Fibroblast of skin of abdomen (primary cell): ENCODE measurements at places on chromosomes 12 and 14.
A peak's percentile ranks its signal among the peaks of the same experiment; 100 is the strongest.

DNA sequence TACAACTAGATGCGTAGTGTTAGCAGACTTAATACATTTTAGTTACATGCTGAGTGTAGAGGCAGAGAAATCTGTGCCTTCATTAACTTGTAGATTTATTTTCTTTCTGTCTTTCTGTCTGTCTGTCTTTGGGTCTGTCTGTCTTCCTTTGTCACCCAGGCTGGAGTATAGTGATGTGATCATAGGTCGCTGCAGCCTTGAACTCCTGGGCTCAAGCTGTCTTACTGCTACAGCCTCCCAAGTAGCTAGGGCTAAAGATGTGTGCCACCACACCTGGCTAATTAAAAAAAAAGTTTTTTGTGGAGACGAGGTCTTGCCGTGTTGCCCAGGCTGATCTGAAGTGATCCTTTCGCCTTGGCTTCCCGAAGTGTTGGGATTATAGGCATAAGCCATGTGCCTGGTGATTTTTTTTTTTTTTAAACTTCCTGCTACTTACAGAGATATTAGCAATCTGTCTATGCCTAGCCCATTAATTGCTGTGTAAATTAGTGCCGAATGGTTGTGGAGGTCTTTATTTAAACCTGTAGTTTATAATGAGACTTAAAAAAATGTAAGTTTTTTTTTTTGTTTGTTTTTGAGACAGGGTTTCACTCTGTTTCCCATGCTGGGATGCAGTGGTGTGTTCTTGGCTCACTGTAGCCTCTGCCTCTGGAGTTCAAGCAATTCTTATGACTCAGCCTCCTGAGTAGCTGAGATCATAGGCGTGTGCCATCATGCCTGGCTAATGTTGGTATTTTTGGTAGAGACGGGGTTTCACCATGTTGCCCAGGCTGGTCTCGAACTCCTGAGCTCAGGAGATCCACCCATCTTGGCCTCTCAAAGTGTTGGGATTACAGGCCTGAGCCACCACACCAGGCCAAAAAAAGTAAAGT lies 22.8 kb downstream of the ERC1 start:
- DNase-seq = peak; percentile 65

GRCh38 chr12:108430245-108430644 lies 84.8 kb upstream of the FICD start:
- DNase-seq = peak; percentile 27

DNA sequence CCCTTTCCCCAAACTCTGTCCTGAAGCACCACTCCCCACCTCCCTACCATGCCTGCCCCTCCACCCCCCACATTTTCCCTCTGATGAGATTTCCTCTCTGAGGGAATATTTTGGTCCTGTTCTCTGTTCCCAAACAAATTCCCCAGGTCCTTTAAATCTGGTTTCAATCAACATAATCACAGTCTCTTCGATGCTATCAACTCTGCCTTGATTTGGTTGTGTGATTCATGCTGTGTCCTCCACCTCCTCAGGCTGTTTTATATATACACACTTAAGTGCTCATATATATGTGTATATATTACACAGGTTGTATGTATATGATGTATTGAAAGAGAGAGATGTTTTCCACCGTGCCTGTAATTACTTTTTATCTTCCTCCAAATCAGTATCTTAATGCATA lies 36.0 kb downstream of the NTF3 start:
- peak; percentile 55 for DNase-seq

DNA sequence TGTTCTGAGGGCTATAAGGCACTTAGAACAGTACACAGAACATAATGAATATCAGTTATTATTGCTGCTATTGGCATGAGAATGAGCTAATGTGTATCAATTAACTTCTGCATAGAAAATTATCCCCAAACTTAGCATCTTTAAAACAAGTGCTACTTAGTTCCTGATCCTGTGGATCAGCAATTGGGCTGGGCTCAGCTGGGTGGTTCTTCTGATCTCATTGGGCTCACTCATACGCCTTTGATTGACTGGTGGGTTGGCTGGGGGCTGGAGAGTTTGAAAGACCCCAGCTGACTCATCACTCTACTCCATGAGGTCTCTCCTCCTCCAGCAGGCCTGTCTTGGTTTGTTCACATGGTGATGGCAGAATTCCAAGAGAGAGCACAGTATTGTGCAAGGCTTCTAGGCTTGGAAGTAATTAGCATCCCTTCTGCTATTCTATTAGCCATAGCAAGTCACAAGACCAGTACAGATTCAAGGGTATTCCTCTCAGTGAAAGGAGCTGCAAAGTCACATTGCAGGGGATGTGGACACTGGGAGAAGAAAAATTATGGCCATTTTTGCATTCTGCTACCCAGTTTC lies 27.2 kb upstream of the HSPB8 start:
- no peak for DNase-seq

- DNase-seq = no peak
Measured at GRCh38 chr12:19916196-19916753, 452.1 kb upstream of the PDE3A start.

- DNase-seq = no peak
Measured at GRCh38 chr14:50383618-50384225, 13.0 kb downstream of the CDKL1 start.

- DNase-seq = peak; percentile 77
Measured at GRCh38 chr12:117680312-117680711, 288.5 kb downstream of the KSR2 start.

DNA sequence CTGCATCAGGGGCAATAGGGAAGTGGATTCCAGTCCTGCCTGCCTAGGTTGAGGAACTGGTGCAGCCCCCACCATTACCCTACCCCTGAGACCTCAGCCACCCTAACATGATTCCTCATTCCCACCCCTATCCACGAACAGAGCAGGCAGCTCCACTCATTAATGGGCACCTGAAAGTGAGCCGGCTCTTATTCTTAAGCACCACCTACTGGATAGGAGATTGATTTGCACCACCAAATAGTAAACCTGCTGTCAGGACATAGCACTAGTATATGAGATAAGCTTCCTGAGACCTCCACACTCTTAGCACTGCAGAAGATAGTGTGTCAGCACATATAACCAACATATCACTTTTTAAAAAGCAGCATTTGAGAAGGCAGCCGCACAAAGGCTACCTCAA lies 573.2 kb downstream of the SOX5 start:
- no peak for DNase-seq

GRCh38 chr14:65042731-65043372 lies 56.2 kb downstream of the FNTB start:
- DNase-seq = no peak

- no peak for DNase-seq
Measured at GRCh38 chr12:121561009-121561395, 19.8 kb downstream of the KDM2B start.

- DNase-seq = no peak
Measured at GRCh38 chr12:131008-131407, 64.4 kb downstream of the IQSEC3 start.

DNA sequence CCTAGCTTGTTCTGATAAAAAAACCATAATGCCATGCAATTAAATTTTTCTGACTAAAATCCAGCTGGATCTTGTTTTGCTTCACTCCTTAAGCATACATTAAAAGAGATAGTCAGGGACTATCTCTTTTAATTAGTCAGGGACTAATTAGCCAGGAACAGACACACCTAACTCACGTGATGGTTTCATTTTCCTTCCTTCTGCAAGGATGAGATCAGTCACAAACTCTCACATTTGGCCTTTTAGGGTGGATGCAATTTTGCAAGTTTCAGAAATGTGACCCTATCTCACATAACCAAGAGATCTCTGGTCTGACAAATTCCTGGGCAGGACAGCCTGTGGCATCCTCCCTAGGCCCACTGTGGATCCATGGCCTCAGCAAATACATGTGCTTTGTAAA lies 62.4 kb downstream of the SETD3 start:
- DNase-seq = no peak

DNA sequence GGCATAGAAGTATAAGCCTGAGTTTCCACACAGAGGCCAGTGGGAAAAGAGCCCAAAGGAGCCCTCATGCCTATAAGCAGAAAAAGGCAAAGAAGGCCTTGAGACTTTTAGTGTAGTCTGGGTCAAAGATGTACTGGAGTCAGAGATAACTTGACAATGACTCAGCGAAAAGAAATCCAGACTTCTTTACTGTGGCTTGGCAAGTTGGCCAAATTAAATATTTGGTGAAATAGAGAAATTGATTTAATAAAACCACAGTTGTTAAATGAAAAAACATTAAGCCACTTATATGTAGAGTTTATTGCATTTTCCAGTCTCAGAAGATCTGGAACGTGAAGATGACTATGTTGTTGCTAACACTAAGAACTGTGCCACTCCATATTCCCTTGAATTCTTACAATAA lies 105.1 kb downstream of the TMTC3 start:
- DNase-seq = peak; percentile 95

DNA sequence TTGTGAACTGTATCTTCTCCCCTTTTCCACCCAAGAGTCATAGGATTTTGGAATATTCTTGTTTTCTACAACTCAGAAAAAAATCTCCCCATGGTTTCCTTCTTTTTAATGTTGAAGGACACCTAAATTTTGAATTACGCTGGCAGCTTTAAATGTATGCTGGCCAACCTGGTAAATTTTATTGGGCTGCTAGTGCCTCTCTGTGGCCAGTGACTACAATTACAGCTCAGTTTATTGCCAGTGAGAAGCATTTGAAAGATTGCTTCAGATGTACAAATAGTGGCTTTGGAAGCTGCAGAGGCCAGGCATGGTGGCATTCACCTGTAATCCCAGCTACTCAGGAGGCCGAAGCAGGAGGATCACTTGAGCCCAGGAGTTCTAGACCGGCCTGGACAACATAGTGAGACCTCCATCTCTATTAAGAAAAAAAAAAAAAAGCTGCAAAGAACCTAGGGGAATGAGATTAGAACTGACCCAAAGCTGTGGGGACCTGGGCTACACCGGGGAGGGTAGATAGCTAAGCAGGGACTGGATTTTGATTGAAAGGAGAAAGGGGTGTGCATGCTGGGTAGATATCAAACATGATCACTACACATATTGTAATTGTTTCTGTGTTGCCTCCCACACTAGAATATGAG lies 7.6 kb upstream of the RAB21 start:
- DNase-seq = peak; percentile 62

DNA sequence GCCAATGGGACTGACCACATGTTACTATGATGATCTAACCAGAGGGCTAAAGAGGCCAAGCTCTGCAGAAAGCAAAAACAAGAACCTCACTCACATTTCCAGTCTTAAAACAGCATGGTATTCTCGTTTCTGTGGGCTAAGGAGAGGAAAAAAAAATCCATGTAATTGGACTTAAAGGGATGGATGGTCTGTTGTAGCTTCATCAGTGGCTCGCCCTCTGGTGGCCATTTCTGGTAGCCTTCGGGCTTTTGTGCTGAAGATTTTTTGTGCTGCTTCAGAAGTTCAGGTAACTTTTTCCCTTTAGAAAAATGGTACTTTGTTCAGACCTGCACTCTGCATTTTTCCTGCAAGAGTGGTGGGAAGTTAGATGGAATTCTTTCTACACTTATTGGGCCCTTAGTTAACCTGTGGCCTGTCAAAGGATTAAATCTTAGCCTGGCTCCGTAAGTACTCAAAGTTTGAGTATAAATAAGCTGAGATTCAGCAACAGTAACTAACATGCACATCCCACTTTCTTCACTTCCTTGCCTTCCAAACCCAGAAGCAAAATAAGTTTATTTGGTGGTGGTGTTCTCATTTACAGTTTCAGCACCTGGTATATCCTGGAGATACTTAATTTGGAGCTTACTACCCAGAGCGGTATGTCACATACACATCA lies 22.3 kb downstream of the DCAF4 start:
- peak; percentile 58 for DNase-seq

DNA sequence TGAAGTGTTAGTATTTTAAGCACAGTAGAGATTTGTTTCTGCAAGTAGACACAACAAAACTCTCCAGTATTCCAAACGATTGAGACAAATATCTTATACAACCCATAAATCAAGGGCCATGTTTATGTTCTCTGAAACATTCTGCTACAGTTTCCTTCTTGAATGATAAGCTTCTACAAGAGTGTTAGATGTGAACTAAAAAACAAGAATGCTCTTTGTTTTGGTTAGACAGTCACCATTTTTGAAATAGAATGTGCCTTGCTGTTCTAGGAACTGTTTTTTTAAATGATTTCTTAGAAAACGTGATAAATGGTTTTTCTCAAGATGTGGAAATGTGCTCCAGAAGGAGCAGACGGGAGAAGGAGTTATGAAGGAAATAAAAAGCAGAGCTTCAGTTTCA lies 1656.3 kb upstream of the FLRT2 start:
- DNase-seq = no peak

DNA sequence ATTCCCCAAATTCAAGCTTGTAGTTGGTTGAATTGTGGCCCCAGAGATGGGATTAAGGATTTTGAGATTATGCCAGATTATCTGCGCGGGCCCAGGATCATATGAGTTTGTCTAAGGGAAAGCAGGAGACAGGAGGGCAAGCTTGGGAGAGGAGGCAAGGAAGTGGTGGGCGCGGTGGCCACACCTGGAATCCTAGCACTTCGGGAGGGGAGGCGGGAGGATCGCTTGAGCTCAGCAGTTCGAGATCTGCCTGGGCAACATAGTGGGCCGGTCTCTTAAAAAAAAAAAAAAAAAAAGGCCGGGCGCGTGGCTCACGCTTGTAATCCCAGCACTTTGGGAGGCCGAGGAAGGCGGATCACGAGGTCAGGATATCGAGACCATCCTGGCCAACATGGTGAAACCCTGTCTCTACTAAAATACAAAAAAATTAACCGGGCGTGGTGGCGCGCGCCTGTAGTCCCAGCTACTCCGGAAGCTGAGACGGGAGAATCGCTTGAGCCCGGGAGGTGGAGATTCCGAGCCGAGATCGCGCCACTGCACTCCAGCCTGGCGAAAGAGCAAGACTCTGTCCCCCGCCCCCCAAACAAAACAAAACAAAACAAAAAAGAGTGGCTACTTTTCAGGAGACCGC lies 881 bp upstream of the PUS1 start:
- DNase-seq = no peak

DNA sequence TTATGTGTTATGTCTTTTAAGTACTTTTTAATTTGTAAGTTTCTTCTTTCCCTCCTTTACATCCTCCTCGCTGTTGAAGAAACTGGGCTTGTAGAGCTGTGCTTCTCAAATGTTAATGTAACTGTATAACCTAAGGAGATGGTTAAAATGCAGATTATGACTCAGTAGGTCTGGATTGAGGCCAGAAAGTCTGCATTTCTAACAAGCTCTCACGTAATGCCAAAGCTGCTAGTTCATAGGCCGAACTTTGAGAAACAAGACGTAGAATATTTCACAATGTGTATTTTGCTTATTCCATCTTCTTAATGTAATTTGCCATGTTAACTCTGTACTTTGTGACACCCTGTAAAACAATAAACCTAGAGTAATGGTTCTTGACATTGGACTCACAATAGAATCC lies 193.3 kb upstream of the SYT1 start:
- DNase-seq = peak; percentile 77
